Pulmonary artery endothelial cell (primary cell): ENCODE measurements at places on chromosomes 5 and 9. TPM values are rescaled to one million over a fixed set of nuclear protein-coding genes. Genes with fewer than 3 reads are reported as not detected.

EQTN gene
- not detected in 2 replicates for total RNA-seq

NDFIP1 gene
- total RNA-seq, result 36.8 and 44.9 TPM in 2 replicates

SLC46A2 gene
- not detected in 2 replicates for total RNA-seq

TBC1D9B gene
- total RNA-seq, result 44.0 and 44.3 TPM in 2 replicates
